Articular chondrocyte of knee joint (primary cell): ENCODE measurements at places on chromosomes 13 and 19. TPM values are rescaled to one million over a fixed set of nuclear protein-coding genes. Genes with fewer than 3 reads are reported as not detected.

TNNI3 gene
- not detected in 2 replicates for total RNA-seq

RRAS gene
- total RNA-seq = 28.4 and 38.3 TPM in 2 replicates

ATP8B3 gene
- total RNA-seq = 3.5 and 3.8 TPM in 2 replicates

CERS1 gene
- total RNA-seq = 0.11 and 0.13 TPM in 2 replicates

LRP3 gene
- total RNA-seq = 30.6 and 31.0 TPM in 2 replicates

SPRY2 gene
- total RNA-seq = 7.7 and 12.2 TPM in 2 replicates

DENND1C gene
- total RNA-seq = not detected in 2 replicates

TEX101 gene
- total RNA-seq = not detected in 2 replicates

ZNF615 gene
- total RNA-seq = 16.0 and 17.8 TPM in 2 replicates

APOC4 gene
- total RNA-seq = not detected in 2 replicates

ATP8A2 gene
- total RNA-seq = 0.11 and 0.13 TPM in 2 replicates

VSTM1 gene
- not detected in 2 replicates for total RNA-seq

FAM83E gene
- total RNA-seq = 0.65 TPM in 1 of 2 replicates, not detected in the other

PALM3 gene
- under 0.01 TPM in 2 replicates for total RNA-seq

ZNF540 gene
- 1.2 and 1.4 TPM in 2 replicates for total RNA-seq

TSC22D1 gene
- total RNA-seq = 49.0 and 82.7 TPM in 2 replicates

ZFR2 gene
- total RNA-seq = not detected in 2 replicates

ELSPBP1 gene
- not detected in 2 replicates for total RNA-seq

ATXN8OS gene
- total RNA-seq = not detected in 2 replicates

CTXN1 gene
- total RNA-seq = 1.1 and 1.3 TPM in 2 replicates
